Fibroblast of skin of left biceps (primary cell): ENCODE measurements at places on chromosomes 5 and 9.

GRCh38 chr9:3576328-3576727 is 50.5 kb upstream of the RFX3 start:
- DNase-seq: no peak

DNA sequence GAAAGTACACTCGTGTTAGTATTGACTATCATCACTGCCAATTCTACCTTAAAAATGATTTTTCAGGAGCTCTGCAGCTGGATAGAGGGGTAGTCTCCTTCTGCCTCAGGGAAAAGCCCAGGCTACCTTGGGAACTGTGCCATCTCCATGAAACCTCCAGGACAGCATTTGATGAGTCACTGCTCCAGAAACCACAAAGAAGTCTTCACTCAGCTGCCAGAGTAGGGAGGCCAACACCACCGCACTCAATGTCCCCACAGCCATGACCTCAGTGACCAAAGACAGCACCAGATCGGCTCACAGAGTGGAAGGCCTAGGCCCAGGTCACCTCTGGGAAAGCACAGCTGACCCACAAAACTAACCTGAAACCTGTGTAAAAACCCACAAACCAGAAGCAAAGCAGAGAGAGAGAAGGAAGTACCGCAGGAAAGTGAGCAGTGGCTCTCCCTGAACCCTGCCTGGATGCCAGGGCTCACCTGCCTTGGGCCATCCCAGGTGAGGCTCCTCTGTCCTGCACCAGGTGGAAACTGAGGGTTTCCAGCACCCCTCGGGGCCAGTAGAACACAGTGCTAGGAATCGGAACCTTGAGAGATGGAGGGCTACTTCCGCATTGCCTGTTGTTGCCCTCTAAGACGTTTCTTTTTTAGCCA is 30.0 kb downstream of the S1PR3 start:
- peak; percentile 62 for DNase-seq

DNA sequence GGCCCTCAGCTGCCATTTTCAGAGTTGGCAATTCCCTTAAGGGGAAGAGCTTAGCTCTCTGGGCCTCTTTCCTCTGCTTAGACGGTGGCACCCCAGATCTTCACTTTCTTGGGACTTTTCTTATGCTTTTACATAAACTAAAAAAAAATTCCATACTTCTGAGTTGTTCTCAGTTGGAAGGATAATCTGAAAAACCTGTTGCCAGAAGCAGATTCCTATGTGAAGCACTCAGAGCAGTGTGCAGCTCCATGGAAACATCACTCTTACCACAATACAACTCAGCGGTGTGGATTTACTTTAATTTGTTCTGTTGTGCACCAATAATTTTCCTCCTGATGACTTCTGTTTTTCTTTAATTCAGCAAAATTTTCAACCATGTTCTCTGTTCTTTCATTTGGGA is 44.1 kb upstream of the MROH2B start:
- DNase-seq: peak; percentile 29

DNA sequence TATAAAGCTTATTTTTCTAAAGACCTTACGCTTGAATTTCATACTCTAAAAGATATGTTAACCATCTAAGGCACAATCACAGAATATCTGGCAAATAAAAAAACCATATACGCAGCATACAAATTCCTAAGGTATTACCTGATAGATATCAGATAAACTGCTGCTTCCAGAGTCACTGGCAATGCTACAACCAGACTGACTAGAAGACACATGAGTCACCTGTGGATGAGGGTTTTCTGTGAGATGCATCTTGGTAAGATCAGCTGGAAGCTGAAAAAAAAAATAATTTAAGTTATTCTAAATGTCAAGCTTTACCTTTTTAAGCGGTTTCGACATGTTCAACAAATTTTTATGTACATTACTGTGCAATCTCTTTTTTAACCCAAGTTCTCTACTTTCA is 113.8 kb downstream of the RAPGEF6 start:
- peak; percentile 24 for DNase-seq

DNA sequence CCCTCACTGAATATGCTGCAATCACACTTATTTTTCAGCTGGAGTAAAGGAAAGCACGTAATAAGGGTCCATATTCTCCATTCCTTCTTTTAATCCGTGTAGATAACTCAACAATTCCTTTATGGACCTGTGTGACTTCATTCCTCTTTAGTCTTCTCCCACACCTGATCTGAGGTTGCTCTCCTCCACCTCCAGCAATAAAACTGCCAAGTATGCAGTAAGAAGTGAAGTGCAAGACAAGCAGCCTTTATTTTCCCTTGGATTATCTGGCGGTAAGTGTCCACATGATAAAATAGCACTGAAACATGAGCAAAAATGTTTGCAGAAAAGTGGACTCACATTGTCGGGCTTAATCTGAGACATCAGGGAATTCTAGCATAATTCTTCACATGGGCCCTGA is 13.8 kb downstream of the DEPDC1B start:
- DNase-seq: no peak
